ENCODE measurements at places on chromosomes 11 and 22.

DNA sequence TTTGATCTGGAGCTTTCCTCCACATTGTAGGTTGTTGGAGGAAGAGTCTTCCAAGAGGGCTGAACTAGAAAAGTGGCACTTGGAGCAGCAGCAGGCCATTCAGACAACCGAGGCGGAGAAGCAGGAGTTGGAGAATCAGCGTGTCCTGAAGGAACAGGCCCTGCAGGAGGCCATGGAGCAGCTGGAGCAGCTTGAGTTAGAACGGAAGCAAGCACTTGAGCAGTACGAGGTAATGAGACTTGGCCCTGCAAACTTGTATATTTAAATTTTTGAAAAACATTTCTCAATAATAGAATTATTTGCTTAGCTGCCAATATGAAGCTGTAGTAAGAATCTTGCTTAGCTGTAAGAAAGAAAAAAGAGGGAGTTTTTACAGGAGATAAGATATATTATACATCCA lies 84.0 kb downstream of the SWAP70 start:
- no peak for DNase-seq

DNA sequence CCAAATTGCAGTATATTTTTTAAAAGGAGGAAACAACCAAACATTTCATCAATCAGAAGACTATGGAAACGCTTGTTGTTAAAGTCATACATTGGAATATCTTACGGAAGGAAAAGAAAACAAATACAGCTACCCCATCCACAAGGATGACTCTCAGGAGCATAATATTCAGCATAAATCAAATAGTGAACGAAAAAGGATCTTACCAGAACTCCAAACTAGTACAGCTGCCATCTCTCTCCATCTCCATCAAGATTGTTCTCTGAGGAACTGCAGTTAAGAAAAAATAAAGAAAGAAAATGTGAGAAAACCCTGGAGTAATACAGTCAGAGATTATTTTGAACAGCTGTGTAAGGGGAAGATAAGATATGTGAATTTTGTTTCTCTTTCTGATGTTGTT lies 299.8 kb upstream of the CNTN5 start:
- no peak for DNase-seq

DNA sequence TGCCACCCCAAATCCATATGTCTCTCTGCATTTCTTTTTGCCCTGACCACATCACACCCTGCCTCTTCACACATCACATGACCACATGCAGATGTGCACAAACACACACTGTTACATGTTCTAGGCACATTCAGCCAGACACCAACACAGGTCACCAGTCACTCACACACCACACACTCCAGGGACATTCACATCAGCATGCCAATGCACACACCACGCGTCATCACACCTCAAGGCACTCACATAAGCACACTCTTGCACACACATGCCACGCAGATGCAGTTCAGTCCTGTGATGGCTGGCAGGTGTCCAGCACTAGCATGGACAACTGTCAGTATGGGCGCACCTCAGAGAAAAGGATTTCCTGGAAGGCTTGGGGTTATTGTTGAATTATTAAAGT lies 77.0 kb upstream of the MYOD1 start:
- no peak for DNase-seq

DNA sequence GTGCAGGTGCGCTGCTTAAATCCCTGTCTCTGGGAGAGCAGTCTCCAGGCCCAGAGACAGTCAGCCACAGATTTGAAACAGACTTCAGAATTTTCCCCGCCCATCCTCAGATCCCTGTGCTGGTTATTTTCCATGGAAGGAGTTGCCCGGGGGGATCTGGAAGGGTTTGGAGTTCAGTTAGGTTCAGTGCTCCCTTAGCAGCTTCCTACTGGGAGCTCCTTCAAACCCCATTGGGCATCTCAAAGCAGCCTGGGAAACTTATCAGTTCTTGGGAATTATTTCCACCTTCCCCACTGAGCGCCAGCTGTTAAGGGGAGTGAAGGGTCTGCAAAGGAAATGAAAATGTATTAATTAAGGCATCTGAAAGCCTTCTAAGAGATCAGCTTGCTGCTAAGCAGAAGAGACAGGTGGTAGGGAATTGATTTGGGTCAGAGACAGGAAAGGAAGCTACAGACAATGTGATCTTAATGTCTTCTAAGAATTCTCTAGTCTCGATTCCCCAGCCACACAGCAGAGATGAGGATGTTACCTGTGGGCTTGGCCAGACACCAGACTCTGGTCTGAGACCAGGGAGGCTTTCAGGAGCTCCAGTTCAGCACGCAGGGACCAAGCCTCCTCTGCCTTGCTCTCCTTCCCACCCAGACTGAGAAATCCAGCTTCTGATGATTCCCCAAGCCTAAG lies 106.2 kb upstream of the TBCEL start:
- no peak for DNase-seq

GRCh38 chr11:44382656-44383240 lies 72.8 kb upstream of the ALX4 start:
- DNase-seq, result no peak

GRCh38 chr11:131744847-131745246 lies 374.4 kb downstream of the NTM start:
- DNase-seq, result no peak

DNA sequence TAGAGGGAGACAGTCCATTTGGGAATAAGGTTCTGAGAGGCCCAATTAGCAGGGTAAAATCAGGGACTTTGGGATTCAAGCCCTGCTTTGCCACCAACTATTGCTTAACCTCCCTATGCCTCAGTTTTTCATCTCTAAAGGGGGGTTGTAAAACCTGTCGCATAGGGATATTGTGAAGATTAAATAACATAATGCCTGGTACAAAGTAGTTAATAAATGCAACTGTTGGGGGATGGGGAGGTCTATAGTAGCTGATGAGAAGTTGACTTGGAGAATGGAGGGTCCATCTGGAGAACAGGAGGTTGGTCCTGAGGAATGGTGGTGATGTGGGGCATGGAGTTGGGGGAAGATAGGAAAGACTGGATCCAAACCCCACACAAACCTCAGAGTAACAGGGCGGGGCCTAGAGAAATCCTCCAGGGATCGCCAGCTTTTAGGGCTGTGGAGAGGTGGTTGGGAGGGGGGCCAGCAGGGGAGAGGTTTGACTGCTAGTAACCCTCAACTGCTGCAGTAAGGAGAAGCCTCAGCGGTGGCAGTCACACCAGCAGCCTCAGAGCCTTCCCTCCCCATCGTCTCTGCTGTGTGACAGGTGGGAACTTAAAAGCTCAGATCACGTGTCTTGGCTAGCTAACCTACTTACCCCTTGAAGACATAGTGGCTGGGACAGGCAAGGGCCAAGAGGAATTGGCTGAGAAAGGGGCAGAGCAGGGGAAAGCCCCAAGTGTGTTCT lies 1.1 kb upstream of the ABCG4 start:
- DNase-seq, result no peak

GRCh38 chr11:20253796-20254195 lies 93.5 kb upstream of the DBX1 start:
- no peak for DNase-seq

DNA sequence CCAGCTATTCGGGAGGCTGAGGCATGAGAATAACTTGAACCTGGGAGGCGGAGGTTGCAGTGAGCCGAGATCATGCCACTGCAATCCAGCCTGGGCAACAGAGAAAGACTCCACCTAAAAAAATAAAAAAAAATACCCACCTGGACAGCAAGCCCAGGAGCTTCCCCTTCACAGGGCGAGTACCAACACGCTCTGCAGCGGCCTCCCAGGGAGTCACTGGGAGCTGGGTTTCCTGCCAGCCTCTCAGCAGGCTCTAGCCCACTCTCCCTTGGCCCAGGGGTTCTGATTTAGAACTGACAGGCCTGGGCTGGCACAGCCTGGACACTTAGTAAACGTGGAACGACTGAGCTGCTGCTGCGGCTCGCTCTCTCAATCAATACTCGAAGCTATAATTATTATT lies 2.0 kb upstream of the CABP7 start:
- no peak for DNase-seq

DNA sequence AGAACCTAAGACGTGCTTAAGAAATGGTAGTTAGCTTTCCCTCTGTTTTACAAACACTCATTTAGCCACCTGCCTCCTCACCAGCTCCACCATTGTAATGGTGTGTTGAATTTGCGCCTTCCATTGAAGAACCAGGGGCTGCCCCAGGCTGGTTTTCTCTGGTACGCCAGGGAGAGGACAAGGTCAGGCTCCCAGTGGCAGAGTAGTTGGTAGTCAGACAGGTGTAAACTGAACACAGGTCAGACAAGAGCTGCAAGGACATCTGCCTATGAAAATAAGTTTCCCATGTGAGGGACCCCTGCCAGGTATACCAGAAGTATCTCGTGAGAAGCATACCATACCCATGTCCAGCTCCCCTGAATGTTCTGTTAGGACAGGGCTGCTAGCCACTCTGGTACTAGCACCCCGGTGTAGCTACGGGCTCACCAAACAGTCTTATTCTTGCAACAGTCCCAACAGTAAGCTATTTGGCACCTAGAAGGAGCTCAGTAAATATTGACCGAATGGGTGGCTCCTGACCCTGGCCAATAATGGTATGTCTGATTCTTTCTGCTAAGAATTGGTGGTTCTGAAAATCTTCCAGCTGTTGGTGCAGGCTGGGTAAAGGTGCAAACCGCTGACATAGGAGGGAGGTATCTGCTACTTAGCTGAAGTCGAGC lies 359.0 kb downstream of the LARGE1 start:
- no peak for DNase-seq

GRCh38 chr11:45807792-45808238 lies 2.9 kb downstream of the SLC35C1 start:
- DNase-seq, result no peak

DNA sequence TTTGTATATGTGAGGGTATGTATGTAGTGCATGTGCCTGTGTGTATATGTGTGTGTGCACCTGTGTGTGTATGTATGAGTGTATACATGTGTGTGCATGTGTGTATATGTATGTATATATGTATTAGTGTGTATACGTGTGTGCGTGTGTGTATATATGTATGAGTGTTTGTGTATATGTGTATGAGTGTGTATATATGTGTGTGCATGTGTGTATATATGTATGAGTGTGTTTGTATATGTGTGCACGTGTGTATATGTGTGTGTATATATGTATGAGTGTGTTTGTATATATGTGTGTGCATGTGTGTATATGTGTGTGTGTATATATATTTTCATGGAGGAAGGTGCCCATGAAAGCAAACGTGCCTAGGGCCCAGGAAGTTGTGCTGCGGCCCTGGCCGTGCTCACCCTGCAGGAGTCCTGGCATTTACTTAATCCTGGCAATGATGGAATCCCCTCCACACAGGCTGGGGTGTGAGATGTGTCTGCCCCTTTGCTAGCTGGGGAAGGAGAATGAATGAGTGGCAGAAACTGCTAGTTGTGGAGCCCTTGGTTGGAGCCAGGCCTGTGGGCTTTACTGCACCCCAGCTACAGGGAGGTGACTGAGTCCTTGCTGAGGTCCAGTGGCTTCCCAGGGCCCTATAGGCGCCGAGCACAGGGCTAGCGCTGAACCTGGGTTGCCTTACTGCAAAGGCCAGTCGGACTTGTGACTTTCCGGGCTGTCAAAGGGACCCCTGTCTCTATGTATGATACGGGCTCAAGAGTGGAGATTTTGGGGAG lies 97.2 kb downstream of the MYO18B start:
- DNase-seq, result no peak

GRCh38 chr22:34019190-34019845 lies 99.0 kb upstream of the LARGE1 start:
- no peak for DNase-seq

GRCh38 chr11:123186286-123186685 lies 8.8 kb downstream of the CLMP start:
- DNase-seq, result no peak

- no peak for DNase-seq
Observed at GRCh38 chr11:124867700-124868099, 2.5 kb downstream of the ROBO3 start.

DNA sequence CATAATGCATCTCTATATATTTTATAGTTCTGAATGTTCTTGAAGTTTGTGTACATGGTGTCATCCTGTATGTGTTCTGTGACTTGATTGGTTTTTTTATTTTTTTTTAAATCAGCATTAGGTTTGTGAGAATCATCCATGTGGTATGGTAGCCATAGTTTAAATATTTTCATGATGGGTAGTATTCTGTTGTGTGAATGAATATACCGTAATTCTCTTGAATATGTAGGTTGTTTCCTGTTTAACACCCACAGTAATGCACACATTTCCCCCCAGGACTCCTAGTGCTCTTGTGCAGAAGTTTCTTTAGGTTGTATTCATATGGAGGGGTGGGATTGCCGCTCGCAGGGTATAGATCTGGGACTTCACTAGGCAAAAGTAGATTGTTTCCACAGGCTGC lies 2.0 kb downstream of the PACS1 start:
- DNase-seq, result no peak

GRCh38 chr11:78365381-78365792 lies 52.2 kb downstream of the GAB2 start:
- no peak for DNase-seq

GRCh38 chr11:44684859-44685281 lies 41.9 kb upstream of the TSPAN18 start:
- no peak for DNase-seq

GRCh38 chr22:32745251-32745995 lies 56.1 kb upstream of the TIMP3 start:
- no peak for DNase-seq

GRCh38 chr11:35780951-35781860 lies 118.6 kb downstream of the TRIM44 start:
- no peak for DNase-seq

DNA sequence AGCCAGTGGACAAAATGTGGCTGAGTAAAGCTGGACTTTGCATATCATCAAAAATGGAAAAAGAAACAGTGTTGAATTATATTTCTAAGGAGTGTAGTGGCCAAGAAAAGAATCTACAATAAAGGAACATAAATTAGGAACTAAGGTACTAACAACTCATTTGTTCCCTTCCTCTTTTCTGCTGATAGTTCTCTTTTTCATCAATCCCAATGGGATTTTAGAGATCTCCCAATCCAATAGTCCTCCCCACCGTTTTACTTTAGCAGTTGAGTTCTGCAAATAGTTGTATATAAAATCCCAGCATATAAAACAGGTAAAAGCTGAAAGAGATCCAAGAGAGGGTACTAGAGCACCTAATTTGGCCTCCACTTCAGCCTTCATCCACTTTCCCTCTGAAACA lies 2.0 kb downstream of the PRCP start:
- no peak for DNase-seq

GRCh38 chr11:198236-198806 lies 5.4 kb downstream of the SCGB1C1 start:
- DNase-seq, result no peak

DNA sequence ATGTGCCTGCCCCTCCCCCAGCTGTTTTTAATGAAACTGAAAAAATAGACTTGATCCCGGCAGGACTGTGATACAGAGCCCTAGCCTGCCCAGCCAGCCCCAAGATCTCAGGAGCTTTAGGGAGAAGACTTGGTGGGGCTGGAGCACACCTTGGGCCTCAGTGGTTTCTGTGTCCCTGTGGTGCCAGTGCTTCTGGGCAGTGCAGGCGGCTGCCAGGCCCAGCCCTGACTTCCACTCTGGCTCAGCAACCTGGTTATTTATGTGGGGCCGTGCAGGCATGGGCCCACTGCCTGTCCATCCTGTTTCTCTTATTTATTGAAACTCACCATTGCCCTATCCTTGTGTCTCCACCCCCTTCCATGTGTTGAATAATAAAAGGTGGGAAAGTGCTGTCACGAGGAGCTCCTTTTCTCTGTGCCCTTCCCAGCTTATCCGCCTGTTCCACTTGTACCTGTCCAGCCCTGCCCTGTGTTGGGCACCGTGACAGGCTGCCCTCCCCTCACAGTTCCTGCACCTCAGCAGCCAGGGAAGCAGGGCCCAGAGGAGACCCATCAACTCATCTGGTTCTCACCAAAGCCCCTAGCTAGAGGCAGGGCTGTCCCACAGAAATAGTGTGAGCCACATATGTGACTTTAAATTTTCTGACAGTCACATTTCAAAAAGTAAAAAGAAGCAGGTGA lies 20.2 kb downstream of the RELT start:
- no peak for DNase-seq

Data from pons (tissue), 1 donor.